Small intestine (tissue), 16 donors: ENCODE measurements at places on chromosomes 7 and 10. TPM values are rescaled to one million over a fixed set of nuclear protein-coding genes. Genes with fewer than 3 reads are reported as not detected.

GRCh38 chr10:103637011-103637410 is 143.5 kb downstream of the NEURL1 start:
- DNase-seq, result no peak

GRCh38 chr10:92125144-92125543 is 165.7 kb downstream of the CPEB3 start:
- DNase-seq, result no peak

GRCh38 chr7:131196803-131197202 is 130.9 kb upstream of the MKLN1 start:
- DNase-seq, result no peak

GRCh38 chr10:57769298-57769697 is 498.4 kb downstream of the IPMK start:
- no peak for DNase-seq

ENTPD7 gene
- 9.5 TPM for polyA plus RNA-seq

OR6B1 gene
- not detected for polyA plus RNA-seq

RARRES2 gene
- polyA plus RNA-seq, result 34.9 TPM

PGAM2 gene
- polyA plus RNA-seq, result 2.2 TPM
